ENCODE measurements at places on chromosomes 1 and 21.

- no peak for DNase-seq
Measured at GRCh38 chr1:17513131-17513530, 26.4 kb upstream of the ARHGEF10L start.

GRCh38 chr21:34722684-34723300, 54.0 kb downstream of the CLIC6 start:
- DNase-seq = no peak

GRCh38 chr1:204819495-204819894, 51.2 kb upstream of the NFASC start:
- DNase-seq = no peak

DNA sequence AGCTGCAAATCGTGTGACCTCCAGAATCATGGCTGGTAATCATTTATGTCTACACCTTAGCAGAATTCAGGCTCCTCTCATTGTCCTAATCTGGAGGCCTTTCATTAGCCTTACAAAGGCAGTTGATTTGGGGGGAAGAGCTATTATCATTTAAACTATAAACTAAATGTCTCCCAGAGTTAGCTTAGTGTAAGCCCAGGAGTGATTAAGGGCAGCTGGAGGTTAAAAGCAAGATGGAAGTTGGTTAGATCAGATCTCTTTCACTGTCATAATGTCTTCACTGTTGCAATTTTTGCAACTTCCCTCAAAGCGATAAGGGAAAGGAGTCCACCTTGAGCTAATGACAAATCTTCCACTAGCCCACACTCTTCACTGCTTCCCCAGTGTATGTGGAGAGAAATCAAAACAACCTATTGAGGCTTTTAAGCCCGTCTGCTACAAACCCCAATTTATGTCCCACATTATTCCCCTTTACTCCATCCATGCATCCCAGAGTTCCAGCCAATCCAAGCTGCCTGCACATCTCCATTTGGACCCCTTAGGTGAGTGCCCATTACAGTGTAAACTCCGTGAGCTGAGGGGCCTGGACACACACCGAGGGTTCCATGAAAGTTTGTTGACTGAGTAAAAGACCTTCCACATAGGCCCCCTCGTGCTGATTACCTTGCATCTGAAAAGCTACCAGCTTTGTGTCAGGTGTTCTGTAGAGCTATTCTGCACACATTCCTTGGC, 61.5 kb upstream of the KLHDC7A start:
- no peak for DNase-seq

- DNase-seq = peak; percentile 73
Measured at GRCh38 chr21:25708467-25709065, 26.1 kb downstream of the ATP5PF start.

GRCh38 chr1:46615735-46616134, 876 bp downstream of the MOB3C start:
- DNase-seq = no peak

GRCh38 chr1:10726355-10726754, 70.1 kb downstream of the CASZ1 start:
- DNase-seq = no peak

DNA sequence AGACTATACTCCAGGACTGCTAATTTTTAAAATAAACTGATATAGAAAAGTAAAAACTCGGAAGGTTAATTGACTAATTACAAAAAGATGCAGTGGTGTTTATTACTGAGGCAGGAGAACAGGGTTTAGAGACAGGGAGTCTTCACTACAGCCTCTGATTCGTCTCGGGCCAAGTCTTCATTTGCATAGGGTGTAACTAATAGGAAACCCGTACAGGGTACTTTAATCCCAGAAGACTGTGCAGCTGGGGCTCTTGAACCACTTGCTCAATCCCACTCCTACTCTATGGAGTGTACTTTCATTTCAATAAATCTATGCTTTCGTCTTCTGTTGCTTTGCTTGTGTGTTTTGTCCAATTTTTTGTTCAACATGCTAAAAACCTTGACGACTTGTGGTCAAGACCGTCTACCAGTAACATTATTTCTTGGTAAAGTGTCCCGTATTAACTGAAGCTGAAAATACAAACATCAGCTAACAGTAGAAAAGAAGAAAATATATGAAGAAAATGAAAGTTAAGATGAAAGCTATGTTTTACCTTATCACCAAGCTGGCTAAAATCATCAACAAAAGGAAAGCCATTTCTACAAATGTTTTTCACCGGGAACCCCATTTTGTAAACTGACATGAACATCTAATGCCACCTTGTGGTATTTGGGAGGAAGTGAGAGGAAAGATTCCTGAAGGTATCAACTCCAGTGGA, 8.0 kb downstream of the SDHB start:
- DNase-seq = peak; percentile 75

- DNase-seq = peak; percentile 67
Measured at GRCh38 chr1:88983791-88984559, 8.5 kb downstream of the KYAT3 start.

- peak; percentile 47 for DNase-seq
Measured at GRCh38 chr1:60133000-60133673, 59.6 kb upstream of the C1orf87 start.

GRCh38 chr1:236920286-236920894, 83.9 kb downstream of the MT1HL1 start:
- DNase-seq = no peak

DNA sequence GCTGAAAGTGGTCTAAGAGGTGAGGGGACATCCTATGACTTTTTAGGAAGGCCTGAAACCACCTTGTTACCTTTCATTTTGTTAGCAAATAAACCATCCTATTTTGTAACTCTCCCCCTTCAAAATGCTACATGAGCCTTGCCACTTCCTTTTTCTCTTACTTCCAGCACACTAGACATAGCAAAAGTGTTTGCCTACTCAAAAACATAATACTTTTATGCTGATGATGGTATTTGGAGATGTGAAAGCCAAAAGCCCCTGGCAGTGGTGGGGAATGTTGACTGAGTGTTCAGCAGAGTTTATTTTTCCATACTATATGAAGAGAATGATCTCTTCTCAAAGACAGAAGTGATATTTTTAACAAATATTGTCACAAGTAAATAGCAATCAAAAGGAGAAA, 134.2 kb downstream of the EDEM3 start:
- peak; percentile 46 for DNase-seq

DNA sequence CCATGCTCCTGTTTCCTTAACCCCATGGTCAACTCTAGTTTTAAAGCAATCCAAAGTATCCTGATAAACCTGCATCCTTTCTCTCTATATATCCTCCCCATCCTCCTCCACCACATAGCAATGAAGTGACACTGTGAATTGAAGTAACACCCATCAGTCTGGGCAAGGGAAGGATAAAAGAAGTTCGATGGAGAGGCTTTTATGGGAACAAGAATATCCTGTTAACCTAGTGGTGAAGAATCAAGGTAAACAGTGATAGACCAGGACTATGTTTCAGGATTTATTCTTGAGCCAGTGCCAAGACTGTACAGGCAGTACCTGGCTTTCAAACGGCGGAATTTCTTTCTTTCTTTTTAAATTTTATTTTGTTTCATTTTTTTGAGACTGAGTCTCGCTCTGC, 17.6 kb downstream of the RABIF start:
- no peak for DNase-seq

GRCh38 chr1:21037091-21037490, 139.6 kb downstream of the EIF4G3 start:
- DNase-seq = no peak

DNA sequence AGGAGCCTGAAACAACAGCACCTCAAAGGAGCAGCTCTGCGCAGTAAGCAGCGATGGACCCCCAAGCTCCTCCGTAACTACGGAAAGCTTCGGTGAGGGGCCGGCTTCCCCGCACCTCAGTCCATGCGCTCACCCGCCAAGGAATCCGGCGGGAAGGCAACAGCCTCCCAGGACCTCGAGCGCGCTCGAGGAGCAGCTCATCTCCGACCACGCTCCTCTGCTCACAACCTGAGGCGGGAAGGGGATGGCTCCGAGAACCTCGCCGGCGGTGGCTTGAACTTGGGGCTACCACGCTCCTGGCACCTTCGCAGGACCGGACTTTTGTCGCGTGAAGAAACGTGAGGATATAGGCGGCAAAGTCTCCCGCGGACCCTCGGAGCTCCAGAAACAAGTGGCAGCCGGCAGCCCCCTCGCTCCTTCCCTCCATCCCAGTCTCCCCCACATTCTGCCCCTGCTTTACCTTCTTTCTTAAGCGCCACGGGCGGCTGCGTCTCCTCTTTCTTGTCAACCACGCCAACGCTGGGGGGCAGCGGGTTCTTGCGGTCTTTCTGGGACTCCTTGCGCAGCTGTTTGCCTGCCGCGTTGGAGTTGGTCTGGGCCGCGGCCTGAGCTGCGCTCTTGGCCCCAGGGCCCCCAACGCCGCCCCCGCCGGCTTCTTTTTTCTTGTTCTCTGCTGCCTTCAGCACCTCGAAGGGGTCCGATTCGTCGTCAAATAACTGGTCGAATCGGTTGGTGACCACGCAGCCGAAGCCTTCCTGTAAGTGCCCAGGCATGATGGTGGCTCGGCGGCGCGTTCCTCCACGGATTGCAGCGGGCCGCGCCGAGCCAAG, 459 bp downstream of the SERBP1 start:
- peak; percentile 25 for DNase-seq

DNA sequence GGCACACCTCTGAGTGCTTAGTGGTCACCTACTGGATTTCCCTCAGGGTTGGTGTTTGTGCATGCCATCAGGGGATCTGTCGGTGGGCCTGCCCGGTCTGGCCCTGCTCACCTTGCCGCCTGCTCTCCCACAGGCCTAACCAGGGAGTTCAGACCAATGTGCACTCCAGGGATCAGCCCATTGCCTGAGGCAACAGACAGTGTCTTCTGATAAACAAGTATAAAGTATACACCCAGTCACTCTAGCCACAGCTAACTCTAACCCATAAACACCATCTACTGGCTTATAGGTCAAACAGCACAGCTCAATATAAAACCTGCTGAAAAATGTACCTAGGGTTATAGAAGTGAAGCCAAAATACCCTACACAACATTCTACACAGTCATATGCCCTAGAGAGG, 1300.0 kb downstream of the PLA2G4A start:
- no peak for DNase-seq

- no peak for DNase-seq
Measured at GRCh38 chr1:170133766-170134495, 11.8 kb upstream of the NTMT2 start.

DNA sequence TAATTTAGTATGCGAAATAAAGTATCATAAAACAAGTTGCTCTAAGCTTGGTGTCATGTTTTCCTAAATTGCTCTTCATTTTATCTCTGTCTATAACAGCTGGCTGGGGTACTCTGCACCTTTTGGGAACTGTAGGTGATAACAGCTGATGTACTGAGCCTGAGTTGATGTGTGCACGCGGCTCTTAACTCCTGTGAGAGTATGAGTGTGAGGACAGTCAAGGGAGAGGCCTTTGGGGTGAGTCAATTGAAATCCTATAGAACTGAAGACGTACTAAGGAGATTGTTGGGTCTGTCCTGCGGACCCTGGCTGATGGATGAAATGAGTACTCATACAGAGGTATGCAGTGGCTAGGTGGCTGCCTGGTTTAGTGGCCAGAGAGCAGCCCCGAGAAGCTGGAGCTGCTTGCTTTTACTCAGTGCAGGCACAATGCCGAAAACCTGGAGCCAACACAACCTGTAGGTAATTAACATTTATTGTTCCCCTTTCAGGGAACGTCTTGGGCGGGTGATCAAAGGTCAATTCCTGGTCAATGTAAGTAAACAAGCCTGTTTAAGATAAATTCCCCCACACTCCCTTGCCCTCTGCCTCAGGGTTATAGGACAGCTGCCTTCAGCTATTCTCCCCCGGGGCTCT, 188.5 kb downstream of the PRDM2 start:
- no peak for DNase-seq

DNA sequence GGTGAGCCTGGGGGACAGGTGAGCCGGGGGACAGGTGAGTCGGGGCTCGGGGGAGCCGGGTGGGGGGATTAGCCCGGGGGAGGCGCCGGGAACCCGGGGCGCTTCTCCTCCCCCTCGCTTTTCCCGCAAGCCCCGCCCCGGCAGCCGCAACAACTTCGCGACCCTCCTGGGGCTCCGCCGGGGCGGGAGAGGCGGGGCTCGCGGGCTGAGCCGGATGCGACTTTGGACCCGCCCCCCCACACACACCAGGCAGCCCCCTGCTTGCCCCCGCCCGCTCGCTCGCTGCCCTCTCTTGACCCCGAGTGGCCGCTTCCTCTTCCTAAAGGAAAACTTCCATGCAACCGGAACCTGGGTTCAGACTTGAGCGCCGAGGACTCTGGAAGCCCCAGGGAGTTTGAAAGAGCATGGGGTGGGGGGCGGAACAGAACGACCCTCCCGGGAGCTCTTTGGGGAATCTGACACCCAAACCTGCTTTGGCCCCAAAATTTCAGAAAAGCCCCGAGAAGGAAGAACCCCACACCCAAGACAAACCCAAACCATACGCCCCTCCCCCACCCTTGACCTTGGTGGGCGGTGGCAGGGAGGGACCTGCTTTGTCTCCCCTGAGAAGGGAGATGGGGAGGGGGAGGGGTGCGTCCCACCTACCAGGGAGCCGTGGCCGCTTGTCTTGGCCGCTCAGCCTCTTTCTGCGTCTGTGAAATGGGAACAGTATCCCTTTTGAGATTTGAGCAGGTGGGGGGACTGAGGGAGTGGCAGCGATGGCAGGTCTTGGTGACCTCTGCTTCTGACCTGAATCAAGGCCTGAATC, 550 bp downstream of the ARHGEF16 start:
- DNase-seq = peak; percentile 45

DNA sequence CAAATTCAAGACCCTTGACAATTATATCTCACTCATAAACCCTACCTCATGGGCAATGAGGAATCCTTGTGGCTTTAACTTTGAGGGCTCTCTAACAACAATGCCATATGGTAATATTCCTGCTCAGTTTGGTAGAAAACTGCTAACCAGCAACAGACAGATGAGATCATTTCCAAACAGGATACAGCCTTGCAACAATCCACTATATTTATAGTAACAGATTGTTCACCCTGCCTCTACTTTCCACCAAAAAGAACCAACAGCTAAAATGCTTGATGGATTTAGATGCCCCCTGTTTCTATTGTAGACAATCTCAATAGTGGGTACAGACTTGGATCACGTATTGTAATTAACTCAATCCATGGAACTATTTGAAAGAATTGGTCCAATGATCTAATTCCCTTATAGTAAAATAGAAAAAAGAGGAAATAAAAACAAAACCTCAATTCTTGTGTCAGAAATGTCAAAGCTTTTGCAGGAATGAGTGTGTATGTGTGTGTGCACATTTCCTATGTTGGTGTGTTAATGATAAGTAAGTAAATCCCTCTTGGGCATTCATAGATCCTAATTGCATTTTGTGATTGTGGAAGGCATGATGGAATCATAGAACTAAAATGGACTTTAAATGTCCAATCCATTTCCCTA, 100.0 kb upstream of the EDEM3 start:
- peak; percentile 63 for DNase-seq

GRCh38 chr1:10459184-10459583, 9.4 kb downstream of the CORT start:
- no peak for DNase-seq

- no peak for DNase-seq
Measured at GRCh38 chr1:233675893-233676292, 62.0 kb downstream of the KCNK1 start.

GRCh38 chr1:180588121-180588520, 29.4 kb downstream of the OVAAL start:
- no peak for DNase-seq

DNA sequence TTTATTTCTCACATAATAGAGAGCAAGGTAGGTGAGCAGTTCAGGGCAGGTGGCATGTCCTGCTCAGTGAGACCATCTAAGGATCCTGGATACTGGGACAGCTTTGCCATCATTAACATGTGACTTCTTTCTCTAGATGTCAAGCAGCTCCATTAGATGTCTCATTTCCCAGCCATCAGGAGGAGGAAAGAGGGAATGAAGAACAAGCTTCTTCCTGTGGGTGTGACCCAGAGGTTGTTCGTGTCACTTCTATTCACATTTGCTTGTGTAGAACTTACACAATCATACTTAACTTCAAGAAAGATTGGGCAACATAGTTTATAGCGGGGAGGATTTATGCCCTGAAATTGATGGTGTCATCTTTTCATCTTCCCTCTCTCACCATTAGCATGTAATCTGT, 169.2 kb upstream of the B3GALT2 start:
- DNase-seq = no peak

Measured in suppressor macrophage treated with lipopolysaccharide for 1 hour (primary cell).